Activated CD8-positive, alpha-beta T cell treated with anti-CD3 and anti-CD28 coated beads for 36 hours (primary cell): ENCODE measurements at places on chromosomes 2 and 18. TPM values are rescaled to one million over a fixed set of nuclear protein-coding genes. Genes with fewer than 3 reads are reported as not detected.

Gene HRH4
- total RNA-seq: not detected

- H3K36me3 ChIP-seq: no peaks in the 10 kb centered on the region
- no peaks in the 10 kb centered on the region for H3K27me3 ChIP-seq
- H3K4me1 ChIP-seq: peaks cover 61% of the 10 kb centered on the region
Measured at GRCh38 chr2:227407591-227408151, 19.9 kb upstream of the SCYGR1 start.

Gene GPR148
- not detected for total RNA-seq

Gene ZC3H6
- 17.6 TPM for total RNA-seq

GRCh38 chr2:209146682-209147320, 277.0 kb upstream of the MAP2 start:
- no peaks in the 10 kb centered on the region for H3K36me3 ChIP-seq
- H3K4me3 ChIP-seq: no peak overlapping the region
- no peak overlapping the region for H3K27ac ChIP-seq
- no peaks in the 10 kb centered on the region for H3K4me1 ChIP-seq

- peaks cover 3% of the 10 kb centered on the region for H3K36me3 ChIP-seq
- H3K4me1 ChIP-seq: peaks cover 79% of the 10 kb centered on the region
- no peaks in the 10 kb centered on the region for H3K27me3 ChIP-seq
- H3K4me3 ChIP-seq: peak overlapping the region; percentile 73
Measured at GRCh38 chr2:157897106-157897971, 21.2 kb upstream of the ACVR1 start.

DNA sequence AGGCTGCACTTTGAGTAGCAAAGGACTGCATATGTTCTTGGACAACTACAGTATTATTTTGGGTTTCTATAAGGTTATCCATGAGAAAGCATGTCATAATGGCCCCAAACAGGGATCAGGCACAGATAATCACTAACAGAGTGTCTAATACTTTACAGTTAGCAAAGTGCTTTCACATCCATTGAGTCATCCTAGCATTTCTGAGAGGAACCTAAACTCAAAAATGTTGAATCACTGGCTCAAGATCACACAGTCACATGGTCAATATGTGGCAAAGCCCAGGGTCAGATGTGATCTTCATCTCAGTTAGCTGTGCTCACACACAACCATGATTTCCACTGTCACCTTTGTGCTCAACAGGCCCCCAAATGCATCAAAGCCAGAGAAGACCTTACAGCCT, 156.1 kb upstream of the VRK2 start:
- H3K27ac ChIP-seq: no peak overlapping the region
- peaks cover 2% of the 10 kb centered on the region for H3K27me3 ChIP-seq
- no peaks in the 10 kb centered on the region for H3K36me3 ChIP-seq
- H3K4me1 ChIP-seq: peaks cover 8% of the 10 kb centered on the region
- H3K4me3 ChIP-seq: no peak overlapping the region

- peak overlapping the region; percentile 26 for H3K4me3 ChIP-seq
- H3K4me1 ChIP-seq: peaks cover 51% of the 10 kb centered on the region
- no peaks in the 10 kb centered on the region for H3K36me3 ChIP-seq
- DNase-seq: peak; percentile 81
- peak overlapping the region; percentile 91 for H3K27ac ChIP-seq
Measured at GRCh38 chr2:60806988-60807681, 51.1 kb downstream of the PAPOLG start.

DNA sequence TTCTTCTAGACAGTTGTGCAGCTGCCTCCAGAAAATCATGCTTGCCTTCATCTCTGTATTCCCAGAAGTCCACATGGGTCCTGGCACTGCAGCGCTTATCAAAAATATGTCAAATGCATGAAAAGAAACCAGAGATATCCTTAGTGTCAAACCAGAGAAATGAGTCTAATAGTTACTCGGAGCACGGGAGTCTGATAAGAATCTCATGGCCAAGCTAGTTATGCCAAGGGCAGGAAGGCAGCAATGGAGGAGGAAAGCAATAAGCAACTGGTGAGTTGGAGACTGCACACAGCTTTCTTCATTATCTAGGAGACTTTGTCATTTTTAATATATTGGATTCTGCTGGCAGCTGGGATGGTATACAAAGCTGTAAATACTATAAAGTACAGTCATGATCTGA, 38.6 kb downstream of the TRIB2 start:
- no peak overlapping the region for H3K4me3 ChIP-seq
- no peak for DNase-seq
- H3K27ac ChIP-seq: no peak overlapping the region
- H3K36me3 ChIP-seq: no peaks in the 10 kb centered on the region
- no peaks in the 10 kb centered on the region for H3K4me1 ChIP-seq

GRCh38 chr2:96816836-96817702, 1.0 kb downstream of the CNNM3 start:
- H3K27ac ChIP-seq: peak overlapping the region; percentile 38
- H3K4me1 ChIP-seq: peaks cover 52% of the 10 kb centered on the region
- no peaks in the 10 kb centered on the region for H3K27me3 ChIP-seq
- H3K4me3 ChIP-seq: peak overlapping the region; percentile 80

- peaks cover 3% of the 10 kb centered on the region for H3K4me1 ChIP-seq
- no peak overlapping the region for H3K27ac ChIP-seq
- DNase-seq: no peak
- H3K27me3 ChIP-seq: peaks cover 2% of the 10 kb centered on the region
- no peaks in the 10 kb centered on the region for H3K36me3 ChIP-seq
- no peak overlapping the region for H3K4me3 ChIP-seq
Measured at GRCh38 chr18:58204776-58205442, 160.9 kb downstream of the NEDD4L start.

DNA sequence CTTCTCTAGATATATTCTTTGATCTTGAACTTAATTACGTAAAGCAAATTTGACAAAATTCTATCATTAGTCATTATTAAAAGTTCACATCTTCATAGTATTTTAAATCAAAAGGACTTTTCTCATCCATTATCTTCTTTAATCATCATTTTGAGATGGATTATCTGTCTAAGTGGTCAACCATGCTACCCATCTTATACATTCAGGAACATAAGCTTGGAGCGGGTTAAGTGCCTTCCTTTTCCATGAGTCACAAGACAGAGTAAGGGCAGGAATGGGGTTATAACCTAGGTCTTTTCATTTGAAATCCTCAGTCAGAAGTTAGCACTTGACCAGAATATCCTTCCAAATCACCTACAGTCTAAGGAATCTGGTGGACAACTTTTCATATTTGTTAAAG, 297.1 kb downstream of the TCF4 start:
- no peaks in the 10 kb centered on the region for H3K27me3 ChIP-seq
- H3K4me3 ChIP-seq: no peak overlapping the region
- H3K4me1 ChIP-seq: no peaks in the 10 kb centered on the region
- no peak for DNase-seq

Gene HOXD1
- not detected for total RNA-seq

Gene ACOXL
- total RNA-seq: 0.14 TPM

DNA sequence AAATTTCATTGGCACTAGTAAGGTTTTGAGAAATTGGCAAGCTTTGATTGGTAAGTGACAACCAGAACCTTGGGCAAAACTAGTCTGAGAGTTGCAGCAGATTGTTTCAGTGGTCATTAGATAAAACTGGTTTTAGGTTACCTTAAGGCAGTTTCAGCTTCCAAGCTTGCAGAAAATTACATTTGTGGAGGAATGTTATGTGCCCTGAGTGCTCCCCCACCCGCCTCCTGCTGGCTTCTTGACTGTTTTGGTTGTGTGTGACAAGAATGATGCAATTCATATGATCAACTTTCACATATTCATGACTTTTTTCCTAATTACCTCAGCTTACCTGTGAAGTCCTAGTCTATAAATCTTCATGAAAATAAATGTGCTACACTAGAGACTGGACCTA, 599.5 kb upstream of the ZNF804A start:
- no peaks in the 10 kb centered on the region for H3K27me3 ChIP-seq
- no peaks in the 10 kb centered on the region for H3K4me1 ChIP-seq
- no peak overlapping the region for H3K4me3 ChIP-seq
- H3K27ac ChIP-seq: no peak overlapping the region

DNA sequence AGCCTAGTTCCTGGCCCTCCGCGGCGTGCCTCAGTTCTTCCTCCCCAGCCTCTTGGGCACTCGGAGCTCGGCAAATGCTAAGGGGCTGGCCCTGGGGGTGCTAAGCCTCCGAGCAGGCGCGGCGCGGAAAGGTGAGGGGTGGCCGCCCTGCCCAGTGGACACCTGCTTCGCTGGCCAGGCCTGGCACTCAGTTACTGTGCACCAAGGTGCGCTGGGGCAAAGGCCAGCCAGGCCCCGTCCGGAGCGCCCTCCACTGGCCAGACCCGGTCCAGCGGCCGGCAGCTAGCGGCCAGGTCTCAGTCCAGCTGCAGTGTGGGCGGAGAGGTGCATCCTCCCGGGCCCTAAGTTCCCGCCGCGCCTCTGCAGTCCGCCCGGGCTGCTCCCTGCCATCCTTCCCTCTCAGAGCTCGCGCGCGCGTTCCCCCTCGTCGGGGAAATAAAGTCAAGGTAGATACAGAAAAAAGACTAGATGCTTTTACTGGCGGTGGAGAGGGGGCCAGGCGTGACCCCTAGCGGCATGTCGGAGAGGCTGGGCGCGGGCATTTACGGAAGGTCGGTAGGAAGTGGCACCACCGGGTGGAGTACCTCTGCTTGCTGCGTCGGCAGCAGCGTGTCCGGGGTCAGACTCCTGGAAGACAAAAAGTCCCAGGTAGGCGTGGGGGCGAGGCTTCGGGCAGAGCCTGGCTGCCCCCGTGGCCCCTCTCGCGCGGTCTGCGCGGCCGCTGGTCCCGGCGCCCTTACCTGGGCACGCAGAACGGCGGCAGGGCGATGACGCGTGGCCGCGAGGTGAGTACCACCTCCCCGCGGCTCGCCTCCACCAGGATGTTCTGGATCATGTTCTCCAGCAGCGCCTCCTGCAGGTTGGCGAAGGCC, 9.4 kb upstream of the CRYBA2 start:
- peak; percentile 77 for DNase-seq
- H3K27me3 ChIP-seq: peaks cover 62% of the 10 kb centered on the region
- H3K27ac ChIP-seq: no peak overlapping the region
- no peaks in the 10 kb centered on the region for H3K36me3 ChIP-seq
- peak overlapping the region; percentile 66 for H3K4me3 ChIP-seq
- H3K4me1 ChIP-seq: peaks cover 11% of the 10 kb centered on the region

Gene M1AP
- total RNA-seq: not detected

DNA sequence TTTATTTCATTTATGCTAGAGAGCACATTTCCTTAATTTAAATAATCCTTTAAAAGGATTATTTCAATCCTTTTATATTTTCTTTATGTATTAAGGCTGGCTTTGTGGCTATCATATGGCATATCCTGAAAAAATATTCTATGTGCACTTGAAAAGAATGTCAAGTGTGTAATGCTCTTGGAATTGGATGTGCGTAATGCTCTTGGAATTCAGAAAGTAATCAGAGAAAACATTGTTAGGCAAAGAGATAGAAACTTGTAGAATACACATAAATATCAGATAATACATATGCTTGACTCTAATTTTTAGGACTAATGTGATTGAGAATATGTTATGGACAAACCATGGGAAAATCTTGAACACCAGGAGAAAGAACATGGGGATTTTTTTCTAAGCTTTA, 197.5 kb upstream of the COL3A1 start:
- no peak overlapping the region for H3K27ac ChIP-seq
- no peak overlapping the region for H3K4me3 ChIP-seq
- no peak for DNase-seq
- no peaks in the 10 kb centered on the region for H3K36me3 ChIP-seq

Gene HOXD8
- not detected for total RNA-seq

GRCh38 chr2:17558878-17559277, 18.4 kb downstream of the VSNL1 start:
- no peaks in the 10 kb centered on the region for H3K36me3 ChIP-seq
- no peak overlapping the region for H3K4me3 ChIP-seq
- no peaks in the 10 kb centered on the region for H3K4me1 ChIP-seq
- DNase-seq: no peak

GRCh38 chr2:63665846-63666475, 77.2 kb downstream of the MDH1 start:
- no peak overlapping the region for H3K4me3 ChIP-seq
- DNase-seq: no peak
- H3K36me3 ChIP-seq: no peaks in the 10 kb centered on the region
- H3K27me3 ChIP-seq: peaks cover 17% of the 10 kb centered on the region
- H3K27ac ChIP-seq: no peak overlapping the region
- no peaks in the 10 kb centered on the region for H3K4me1 ChIP-seq

Gene CDK15
- not detected for total RNA-seq

GRCh38 chr2:56889738-56890137, 705.9 kb downstream of the CCDC85A start:
- DNase-seq: no peak
- H3K36me3 ChIP-seq: no peaks in the 10 kb centered on the region
- no peak overlapping the region for H3K4me3 ChIP-seq

Gene DNER
- not detected for total RNA-seq

Gene REG3G
- total RNA-seq: not detected

Gene MAL
- total RNA-seq: 59.2 TPM

DNA sequence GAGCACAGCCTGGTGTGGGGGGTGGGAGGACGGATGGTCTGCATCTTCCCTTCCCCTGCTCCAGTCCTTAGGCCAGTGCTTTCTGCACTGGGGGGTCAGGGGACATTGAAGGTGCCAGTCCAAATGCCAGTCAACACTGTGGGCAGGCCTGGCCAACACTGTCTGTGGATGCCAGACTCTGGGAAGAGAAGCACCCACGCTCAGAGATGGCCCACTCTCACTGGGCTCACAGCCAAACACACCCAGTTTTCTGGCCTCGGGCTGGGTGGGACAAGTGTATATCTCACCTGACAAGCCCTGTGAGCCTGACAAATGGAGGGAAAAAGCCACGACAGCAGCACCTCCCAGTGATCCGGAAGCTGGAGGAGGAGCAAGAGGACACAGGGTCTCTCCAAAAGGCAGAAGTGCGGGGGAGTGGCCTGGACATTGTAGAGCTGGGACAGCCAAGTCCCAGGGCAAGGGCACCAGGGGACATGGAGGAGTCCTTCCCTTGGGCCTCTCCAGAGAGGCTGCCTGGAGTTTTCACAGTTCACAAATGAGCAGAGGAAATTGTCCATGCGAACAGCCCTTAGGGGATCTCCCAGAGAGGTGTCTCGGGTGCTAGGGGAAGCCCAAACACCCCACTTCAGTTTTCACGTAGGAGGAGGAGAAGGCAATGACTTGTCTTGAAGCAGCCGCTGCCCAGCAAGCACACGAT, 79.3 kb downstream of the SDC1 start:
- no peak overlapping the region for H3K4me3 ChIP-seq

DNA sequence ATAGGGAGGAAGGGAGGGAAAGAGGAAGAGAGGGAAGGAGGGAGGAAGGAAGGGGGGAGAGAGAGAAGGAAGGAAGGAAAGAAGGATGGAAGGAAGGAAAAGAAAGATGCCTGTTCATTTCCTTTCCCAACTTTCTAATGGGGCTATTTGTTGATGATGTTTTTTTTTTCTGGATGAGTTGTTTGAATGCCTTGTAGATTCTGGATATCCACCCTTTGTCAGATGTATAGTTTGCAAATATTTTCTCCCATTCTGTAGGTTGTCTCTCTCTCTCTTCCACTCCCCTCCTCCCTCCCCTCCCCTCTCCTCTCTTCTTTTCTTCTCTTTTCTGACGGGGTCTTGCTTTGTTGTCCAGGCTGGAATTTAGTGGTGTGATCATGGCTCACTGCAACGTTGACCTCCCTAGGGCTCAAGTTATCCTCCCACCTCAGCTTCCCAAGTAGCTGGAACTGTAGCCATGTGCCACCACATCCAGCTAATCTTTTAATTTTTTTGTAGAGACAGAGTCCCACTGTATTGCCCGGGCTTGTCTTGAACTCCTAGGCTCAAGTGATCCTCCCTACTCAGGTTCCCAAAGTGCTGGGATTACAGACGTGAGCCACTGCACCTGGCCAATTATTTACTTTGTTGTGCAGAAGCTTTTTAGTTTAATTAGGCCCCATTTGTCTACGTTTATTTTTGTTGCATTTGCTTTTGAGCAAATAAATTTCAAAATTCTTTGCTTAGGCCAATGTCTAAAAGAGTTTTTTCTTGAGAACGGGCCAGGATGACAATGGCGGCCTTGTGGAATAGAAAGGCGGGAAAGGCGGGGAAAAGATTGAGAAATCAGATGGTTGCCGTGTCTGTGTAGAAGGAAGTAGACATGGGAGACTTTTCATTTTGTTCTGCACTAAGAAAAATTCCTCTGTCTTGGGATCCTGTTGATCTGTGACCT, 57.3 kb upstream of the FAM117B start:
- H3K27ac ChIP-seq: no peak overlapping the region
- H3K27me3 ChIP-seq: no peaks in the 10 kb centered on the region
- H3K36me3 ChIP-seq: no peaks in the 10 kb centered on the region
